ENCODE measurements at places on chromosomes 13 and 19. TPM values are rescaled to one million over a fixed set of nuclear protein-coding genes. Genes with fewer than 3 reads are reported as not detected.

DNA sequence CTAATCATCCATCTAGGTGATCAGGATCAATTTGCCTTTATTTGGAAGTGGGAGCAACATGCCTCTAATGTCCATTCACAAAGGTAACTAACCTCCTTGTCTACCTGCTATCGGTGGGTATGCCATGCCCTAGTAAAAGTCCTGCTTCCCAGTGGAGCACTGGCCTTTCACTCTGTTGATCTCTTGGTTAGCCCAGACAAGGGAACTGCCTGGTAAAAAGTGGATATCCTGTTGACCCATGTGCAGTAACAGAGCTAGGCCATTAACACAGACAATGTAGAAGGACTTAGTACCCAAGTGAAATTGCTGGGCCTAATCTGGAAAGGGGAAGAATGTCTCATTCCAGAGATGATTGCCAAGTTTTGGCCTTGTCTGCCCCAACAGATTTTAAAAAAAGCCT is 171.5 kb upstream of the CSNK1A1L start:
- no peak for DNase-seq

GRCh38 chr19:2495651-2496316 is 19.9 kb downstream of the GADD45B start:
- no peak for DNase-seq

DNA sequence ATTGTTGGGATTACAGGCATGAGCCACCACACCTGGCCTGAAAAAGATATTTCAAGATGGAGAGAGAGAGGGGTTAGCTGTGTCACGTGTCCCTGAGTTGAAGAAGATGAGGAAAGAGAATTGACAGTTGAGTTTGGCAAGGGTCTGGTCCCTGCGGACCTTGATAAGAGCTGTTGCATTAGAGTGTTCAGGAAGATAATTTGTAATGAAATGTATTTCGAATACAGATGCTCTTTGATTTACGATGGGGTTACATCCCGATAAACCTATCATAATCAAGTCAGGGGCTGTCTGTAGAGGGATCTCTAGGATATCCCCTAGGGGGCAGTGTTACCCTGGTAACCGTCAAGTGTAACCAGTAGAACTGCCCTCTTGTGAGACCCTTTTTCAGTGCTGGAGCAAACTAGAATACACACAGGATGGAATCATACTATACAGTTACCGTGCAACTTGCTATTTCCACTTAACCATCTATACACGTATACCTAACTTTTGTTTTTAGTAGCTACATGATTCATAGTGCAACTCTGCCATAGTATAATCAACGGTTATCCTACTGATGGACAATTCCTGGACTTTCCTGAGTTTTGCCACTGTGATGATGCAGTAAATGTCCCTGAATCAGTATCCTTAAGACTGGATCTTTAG is 1.5 kb upstream of the ELOF1 start:
- no peak for DNase-seq

GRCh38 chr13:32026623-32027022 is 5.0 kb upstream of the FRY start:
- DNase-seq, result no peak

GRCh38 chr19:3367628-3368440 is 1.5 kb downstream of the NFIC start:
- DNase-seq, result no peak

DNA sequence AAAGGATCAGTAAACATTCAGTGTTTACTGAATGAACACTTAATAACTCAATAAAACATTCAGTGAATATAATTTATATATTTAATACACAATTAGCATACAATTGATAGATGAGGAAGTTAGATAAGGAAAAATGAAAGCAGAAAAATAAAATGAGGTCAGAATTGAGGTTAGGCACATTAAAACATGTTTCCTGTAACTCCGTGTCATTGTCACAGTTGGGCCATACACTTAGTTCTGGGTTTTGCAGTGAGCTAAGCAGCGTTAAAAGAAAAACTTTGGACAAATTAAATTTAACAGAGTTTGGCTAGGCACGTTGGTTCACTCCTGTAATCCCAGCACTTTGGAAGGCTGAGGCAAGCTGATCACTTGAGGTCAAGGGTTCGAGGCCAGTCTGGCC is 71.4 kb downstream of the MIPEP start:
- DNase-seq, result no peak

DNA sequence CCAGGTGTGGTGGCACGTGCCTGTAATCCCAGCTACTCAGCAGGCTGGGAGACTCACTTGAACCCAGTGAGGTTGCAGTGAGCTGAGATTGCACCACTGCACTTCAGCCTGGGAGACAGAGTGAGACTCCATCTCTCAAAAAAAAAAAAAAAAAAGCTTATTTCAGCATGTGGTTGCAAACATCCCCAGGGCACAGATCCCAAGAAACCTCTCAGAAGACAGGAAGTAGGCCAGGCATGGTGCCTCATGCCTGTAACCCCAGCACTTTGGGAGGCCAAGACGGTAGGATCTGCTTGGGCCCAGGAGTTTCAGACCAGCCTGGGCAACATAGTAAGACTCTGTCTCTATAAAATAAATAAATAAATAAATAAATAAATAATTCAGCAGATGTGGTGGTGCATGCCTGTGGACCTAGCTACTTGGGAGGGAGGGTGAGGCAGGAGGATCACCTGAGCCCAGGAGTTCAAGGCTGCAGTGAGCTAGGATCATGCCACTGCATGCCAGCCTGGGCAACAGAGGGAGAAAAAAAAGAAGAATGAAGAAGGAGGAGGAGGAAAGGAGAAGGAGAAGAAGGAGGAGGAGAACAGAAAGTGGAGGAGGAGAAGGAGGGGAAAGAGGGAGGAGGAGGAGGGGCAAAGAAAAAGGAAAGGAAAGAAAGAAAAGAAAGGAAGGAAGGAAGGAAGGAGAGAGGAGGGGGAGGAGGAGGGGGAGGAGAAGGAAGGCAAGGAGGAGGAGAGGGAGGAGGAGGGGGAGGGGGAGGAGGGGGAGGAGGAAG is 4.3 kb upstream of the LRRC8E start:
- DNase-seq, result no peak

- no peak for DNase-seq
Observed at GRCh38 chr13:45331123-45331619, 9.8 kb downstream of the TPT1 start.

- no peak for DNase-seq
Observed at GRCh38 chr19:35813043-35813890, 622 bp upstream of the PRODH2 start.

DNA sequence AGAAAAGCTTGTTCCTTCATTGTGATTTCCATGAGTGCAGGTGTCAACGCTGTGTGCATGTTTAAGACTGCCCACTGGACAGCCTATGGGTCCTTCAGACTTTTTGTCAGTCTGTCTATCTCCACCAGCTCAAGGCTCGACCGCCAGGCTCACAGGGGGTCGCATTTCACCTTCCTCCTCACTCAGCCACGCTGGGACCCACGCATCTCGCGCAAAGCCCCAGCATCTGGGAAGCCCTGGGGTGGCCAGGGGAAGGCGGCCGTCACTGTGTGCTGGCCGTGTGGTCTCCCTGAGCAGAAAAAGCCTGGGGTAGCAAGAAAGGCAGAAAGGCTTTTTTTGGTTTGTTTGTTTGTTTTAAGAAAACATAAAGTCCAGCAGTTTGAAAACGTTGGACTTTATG is 48.5 kb downstream of the KLF2 start:
- DNase-seq, result peak; percentile 29

DNA sequence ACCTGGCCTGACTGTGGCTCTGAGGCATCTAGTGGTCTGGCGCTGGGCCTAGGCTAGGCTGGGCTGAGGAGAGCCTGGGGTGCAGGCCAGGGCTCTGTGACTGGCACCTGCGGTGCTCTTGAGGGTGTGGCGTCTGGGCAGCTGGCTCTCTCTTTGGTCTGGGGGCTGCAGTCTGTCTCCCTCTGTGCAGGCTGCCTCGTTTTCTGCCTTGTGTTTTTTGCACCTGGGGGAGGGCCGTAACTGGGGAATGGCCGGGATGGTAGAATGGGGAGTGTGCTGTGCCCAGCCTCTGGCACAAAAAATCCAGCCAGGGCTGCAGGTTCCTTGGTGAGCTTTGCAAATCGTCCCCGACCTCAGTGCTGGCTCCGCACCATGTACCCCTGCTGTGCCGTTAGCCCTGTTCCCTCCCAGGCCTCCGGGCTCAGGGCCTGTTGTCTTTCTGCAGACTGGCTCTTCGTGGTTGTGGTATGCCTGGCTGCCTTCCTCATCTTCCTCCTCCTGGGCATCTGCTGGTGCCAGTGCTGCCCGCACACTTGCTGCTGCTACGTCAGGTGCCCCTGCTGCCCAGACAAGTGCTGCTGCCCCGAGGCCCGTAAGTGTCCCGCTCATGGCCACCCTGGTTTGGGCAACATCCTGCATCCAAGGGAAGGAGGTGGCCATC is 6.5 kb upstream of the USF2 start:
- DNase-seq, result peak; percentile 69

GRCh38 chr19:40622773-40623075 is 21.6 kb downstream of the LTBP4 start:
- DNase-seq, result no peak

DNA sequence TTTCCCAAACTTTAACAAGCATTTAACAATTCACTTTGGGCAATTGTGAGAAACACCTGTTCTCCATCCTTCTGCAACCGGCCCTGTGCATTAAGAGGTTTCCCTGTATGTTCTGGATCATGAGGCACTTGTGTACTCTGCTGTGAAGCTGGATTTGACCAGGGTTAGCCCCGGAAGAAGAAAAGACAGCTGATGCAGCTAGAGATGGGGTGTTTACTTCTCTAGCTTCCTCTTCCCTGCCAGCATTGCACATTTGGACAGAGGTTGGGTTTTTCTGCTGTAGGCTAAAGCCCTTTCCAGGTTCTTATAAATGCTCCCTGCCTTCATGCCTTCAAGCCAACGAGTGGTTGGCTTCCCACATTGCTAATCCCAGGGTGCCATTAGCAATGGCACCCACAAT is 20.9 kb downstream of the MBD3L2B start:
- no peak for DNase-seq

DNA sequence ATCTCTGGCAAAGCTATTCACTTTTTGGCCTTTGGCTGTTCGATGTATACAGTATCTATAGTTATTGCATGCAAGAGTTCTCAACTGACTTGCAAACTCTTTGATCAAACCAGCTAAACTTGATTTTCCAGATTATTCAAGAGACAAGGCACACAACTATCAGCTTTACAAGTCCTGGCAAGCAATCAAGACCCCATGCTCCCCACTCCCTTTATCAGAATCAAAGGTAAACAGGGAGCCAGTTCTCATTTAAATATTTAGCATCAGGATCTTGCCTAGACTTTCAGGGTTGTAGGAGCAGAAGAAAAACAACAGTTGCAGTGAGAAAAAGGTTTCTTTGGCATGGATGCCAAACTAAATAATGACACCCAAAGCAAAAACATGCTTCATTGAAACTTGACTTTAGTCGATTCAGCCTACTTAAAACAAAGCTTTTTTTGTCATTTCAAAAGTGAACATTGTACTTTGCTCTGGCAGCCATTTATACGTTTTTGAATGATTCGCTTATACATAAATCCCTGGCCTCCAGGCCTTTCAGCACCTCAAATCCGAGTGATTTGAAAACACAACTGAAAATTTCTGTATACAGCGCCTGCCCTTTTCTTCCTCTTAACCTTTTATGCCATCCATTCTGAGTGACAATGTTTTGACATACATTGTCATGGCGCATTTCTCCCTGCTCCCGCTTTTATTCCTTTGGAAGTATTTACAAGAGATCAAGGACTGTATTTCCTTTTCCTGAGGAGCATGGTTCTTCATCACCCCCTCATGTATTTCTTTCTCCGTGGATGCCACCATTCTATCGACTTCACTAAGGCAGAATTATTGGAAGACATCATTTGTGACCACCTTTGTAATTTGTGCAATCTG is 340.8 kb downstream of the KLF5 start:
- no peak for DNase-seq

DNA sequence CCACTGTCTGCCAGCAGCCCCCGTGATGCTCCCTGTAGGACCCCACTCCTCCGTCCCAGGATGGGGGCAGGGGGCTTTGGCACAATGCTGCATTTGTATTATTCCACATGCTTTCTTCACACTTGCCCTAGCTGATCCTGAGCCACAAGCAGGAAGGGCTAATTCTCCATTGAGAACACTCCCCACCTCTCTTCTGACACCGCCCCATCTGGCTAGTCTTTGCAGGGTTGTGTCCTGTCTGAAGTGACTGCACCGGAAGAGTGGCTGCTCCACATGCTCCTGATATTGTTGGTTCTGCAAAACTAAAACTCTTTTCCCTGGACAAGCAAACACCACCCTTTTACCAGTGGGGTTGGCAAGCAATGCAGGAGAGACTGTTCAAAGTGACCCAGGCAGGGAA is 18.0 kb downstream of the ZNF574 start:
- DNase-seq, result no peak

DNA sequence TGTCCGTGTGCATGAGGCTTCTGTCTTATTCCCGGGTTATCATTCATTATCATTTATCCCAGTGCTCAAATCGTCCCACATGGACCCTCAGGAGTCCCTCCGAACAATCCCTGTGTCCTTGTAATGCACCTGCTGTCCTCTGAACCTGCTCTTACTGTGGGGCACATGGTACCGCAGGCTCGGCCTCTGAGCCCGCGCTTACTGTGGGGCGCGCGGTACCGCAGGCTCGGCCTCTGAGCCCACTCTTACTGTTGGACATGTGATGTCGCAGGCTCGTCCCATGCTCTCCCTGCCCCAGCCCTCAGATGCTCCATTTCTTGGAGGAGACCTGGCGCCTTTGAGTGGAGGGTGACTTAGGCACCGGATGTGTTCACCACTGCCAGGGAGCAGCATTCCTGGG is 16.8 kb upstream of the ZNF554 start:
- DNase-seq, result no peak

GRCh38 chr13:26050568-26051230 is 1.1 kb downstream of the SHISA2 start:
- no peak for DNase-seq

- peak; percentile 96 for DNase-seq
Observed at GRCh38 chr19:58150328-58150921, at the start of gene ZNF329. TSS of gene ZNF329 (minus strand) at chr19:58150789. CDS start at chr19:58129503, 21,286 bp downstream.

- no peak for DNase-seq
Observed at GRCh38 chr19:8167985-8168384, 18.6 kb upstream of the FBN3 start.

GRCh38 chr13:31896427-31896826 is 135.1 kb upstream of the FRY start:
- DNase-seq, result no peak

- DNase-seq, result no peak
Observed at GRCh38 chr19:41870401-41870873, 6.6 kb upstream of the CD79A start.

DNA sequence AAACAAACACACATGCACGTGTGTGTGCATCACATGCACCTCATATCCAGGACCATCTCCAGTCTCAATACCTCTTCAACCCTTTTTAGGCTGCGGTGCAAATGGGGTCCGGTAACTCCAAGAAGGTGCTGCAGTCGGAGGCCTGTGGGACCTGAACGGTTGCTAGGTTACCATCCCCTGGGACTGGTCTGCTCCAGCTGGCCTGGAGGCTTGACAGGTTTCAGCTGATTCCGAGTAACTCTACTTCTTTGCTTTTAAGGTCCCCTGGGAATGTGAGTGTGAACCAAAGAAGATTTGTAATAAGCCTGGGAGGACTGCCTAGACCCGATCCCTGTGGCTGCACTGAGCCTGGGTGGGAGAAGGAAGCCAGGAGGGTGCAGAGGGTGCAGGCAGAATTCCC is 117.5 kb downstream of the CCNA1 start:
- no peak for DNase-seq

GRCh38 chr13:98393873-98394272 is 183.0 kb downstream of the STK24 start:
- DNase-seq, result no peak

KLF1 gene
- total RNA-seq, result not detected

ESD gene
- total RNA-seq, result 141 TPM

ZNF816 gene
- 6.4 TPM for total RNA-seq

CEACAM3 gene
- 0.71 TPM for total RNA-seq

KIR3DL1 gene
- total RNA-seq, result not detected

GARIN5B gene
- not detected for total RNA-seq

ZNF765 gene
- 9.3 TPM for total RNA-seq

SOX21 gene
- 0.10 TPM for total RNA-seq

ATP4B gene
- total RNA-seq, result not detected
